ENCODE measurements at places on chromosomes 7 and 10.

DNA sequence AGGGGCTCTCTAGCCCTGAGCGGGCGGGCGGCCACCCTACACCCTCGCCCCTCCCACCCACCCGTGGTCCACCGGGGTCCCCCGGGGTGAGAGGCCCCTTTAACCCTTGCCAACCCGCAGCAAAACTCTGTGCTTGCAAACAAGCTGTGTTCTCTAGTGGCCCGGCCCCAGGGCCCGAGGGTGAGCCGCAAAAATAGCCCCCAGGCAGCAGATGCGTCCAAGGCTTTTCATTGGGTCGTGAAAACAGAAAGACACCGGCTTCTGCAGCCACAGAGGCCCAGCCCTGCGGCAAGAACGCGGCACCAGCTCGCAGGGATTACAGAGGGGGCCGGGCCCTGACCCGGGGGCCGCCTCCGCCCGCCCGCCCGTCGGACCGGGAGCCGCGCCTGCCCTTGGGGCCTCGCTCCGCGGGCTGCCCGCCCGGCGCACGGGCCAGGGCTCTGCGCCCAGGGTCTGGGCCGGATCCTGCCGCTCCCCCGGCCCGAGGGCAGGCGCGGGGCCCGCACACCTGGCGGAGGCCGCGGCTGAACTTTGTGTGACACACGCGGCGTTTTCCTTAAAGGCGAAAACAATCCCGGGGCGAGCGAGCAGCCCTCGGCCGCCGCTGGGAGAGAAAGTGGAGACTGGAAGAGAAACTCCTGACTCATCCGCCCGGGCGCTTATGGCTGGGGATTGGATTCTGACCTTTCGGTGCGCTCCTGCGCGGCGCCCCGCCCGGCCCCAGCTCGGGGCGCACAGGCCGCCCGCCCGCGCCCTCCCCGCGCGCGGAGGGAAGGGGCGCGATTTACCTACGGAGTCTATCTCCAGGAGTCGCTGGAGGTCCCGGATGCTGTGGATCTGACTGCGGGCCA, 2.8 kb downstream of the PDGFA start:
- DNase-seq = peak; percentile 77

- DNase-seq = no peak
Observed at GRCh38 chr10:129421399-129422010, 45.5 kb upstream of the MGMT start.

- no peak for DNase-seq
Observed at GRCh38 chr10:30036811-30037210, 22.6 kb downstream of the JCAD start.

DNA sequence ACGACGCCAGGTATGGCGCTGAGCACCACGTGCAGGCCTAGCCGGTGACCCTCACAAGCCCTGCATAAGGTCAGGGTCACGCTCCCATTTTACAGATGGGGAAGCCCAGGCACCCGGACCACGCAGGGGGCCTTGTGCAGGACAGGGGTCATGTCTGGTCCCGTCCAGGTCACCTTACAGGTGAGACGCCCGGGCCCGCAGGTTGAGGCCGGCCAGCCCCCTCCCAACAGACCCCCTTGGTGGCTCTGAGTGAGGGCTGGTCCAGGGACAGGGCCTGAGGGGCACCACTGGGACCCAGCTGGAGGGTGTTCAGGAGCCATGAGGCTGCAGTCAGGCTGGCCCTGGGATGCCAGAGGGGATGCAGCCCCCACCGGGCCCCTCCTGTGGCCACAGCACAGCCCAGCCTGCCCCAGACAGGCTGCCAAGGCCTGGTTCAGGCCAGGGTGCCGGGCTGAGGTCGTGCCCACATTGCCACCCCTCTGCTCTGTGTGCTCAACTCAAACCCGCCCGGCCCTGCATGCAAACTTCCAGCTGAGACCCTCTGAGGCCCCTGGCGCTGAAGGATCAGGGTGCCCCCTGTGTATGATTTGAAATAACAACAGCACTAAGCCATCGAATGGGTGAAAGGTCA, 69.0 kb downstream of the PWWP2B start:
- no peak for DNase-seq

GRCh38 chr10:6053816-6054631, 8.1 kb downstream of the IL2RA start:
- DNase-seq = no peak

- DNase-seq = no peak
Observed at GRCh38 chr7:120700796-120701195, 157.1 kb downstream of the TSPAN12 start.

DNA sequence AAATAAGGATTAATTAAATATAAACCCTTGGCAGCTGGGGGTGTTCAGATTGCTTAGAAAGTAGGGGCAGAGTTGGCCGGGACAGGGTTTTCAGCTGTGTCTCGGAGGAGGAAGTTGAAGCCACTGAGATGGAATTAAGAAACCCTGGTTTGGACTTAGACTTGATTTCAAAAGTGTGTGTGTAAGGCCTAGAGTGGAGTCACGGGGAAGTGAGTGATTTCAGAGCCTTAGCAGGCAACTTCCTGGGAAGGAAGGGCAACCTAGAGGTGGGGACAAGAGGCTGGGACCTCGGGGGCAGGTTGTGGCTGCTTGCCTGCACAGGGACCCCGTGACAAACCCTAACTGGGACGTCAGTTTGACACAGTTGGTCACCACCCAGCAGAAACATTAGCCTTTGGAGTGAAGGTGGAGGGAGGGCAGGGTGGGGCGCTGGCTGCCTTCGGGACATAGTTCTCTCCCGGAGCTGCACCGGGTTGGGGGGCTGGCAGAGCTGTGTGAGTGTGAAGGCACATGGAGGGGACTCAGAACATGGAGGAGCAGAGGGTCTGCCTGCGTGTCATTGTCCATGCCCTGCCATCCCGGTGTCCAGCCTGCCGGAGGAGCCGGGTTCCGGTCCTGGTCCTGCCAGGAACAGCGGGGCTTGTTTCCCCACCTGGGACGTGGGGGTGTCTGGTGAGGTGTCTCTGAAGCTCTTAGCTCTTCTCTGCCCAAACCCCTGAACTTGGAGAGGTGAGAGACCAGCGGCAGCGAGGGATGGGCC, 1.8 kb downstream of the BRI3 start:
- DNase-seq = peak; percentile 83
